MG63 (cell line): ENCODE measurements at places on chromosomes 2 and 18.

DNA sequence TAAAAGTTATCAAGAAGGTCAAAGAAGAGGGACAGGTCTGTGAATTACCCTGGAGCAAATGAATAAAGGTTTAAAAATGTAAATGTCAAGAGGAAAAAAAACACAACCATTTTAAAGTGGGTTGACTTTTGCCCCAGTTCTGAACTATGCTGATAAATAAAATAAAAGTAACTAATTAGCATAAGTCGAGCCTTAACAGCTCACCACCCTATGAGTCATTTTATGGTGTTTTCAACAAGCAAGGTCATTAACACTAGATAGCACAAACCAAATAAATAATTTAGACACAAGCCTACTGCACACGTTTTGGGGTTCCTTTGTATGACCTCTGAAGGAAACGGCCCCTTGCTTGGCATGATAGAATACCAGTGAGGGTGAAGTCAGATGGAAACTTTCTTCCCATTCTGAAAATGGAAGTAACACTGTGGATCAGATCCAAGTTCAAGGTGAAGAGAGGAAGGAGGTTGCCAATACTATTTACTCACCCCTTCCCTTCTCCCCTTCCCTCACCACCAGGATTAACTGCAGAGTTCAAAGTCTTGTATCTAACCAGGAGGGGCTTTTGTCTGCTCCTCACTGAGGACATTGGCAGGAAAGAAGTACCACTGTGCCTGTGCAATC lies 380.0 kb upstream of the ACVR2A start:
- no peak for DNase-seq

GRCh38 chr2:141381946-141382345 lies 748.9 kb downstream of the LRP1B start:
- no peak for DNase-seq

DNA sequence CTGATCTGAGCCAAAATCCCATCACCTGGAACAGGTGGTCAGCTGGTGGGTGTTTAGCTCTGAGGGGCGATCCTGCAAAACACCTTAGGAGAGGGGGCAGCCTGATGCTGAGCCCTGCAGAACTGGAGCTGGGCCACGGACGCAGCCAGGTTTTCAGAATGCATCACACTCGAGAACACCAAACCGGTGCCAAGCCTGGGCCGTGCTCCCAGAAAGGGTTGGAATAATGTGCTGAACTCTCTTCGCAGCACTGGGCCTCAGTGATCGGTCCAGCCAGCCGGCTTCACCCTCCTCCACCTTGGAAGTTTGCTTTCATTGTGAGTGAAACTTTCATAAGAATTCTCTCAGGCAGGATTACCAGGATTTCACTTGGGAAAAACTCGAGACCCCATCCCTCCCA lies 56.5 kb upstream of the TTC39C start:
- DNase-seq, result peak; percentile 79

- DNase-seq, result no peak
These were observed 66.4 kb downstream of the ZNF516 start for GRCh38 chr18:76428396-76429261.

- DNase-seq, result peak; percentile 72
These were observed 2.8 kb downstream of the ONECUT2 start for GRCh38 chr18:57437766-57438671.

DNA sequence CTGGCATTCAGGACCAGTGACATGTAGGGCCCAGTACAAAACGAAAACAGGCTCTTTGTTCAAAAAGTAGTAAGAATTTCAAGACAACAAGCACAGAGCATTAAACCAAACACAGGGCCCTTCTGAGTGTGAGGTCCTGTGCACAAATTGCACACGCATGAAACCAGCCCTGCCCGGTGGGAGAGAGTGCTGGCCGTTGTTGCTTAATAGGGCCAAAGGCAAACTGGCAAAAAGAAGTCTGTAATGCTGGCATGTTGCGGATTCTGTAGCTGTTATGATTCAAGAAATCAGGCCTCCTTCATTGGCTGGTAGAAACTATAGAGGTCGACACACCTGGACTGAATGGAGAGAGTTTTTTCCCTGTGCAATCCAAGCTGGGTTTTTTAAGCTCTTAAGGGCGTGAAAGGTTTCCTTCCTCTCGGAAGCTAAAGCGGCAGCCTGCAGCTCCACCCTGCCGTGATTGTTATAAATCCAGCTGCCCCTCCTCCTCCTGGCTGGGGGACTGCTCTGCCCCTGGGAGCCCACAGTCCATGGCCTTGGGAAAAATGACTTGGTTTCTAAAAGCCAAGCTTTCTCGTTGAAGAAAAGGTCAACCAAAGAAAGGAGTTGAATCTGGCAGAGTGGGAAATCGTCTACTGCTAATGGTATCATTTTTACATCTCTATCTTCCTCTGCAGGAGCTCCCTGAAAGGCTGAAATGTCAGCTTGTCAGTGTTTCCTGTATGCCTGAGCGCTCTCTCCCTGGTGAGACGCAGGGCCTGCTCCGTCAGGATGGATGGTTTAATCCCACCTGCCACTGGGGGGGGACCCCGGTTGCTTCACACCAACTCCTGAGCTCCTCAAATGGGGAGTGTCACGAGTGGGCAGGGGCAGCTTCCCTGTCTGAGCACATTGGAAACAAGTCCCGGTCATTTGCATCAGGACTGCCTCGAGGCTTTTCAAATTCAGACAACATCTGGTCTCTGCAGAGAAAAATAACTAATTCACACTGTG lies 143.6 kb downstream of the ALPK2 start:
- no peak for DNase-seq

DNA sequence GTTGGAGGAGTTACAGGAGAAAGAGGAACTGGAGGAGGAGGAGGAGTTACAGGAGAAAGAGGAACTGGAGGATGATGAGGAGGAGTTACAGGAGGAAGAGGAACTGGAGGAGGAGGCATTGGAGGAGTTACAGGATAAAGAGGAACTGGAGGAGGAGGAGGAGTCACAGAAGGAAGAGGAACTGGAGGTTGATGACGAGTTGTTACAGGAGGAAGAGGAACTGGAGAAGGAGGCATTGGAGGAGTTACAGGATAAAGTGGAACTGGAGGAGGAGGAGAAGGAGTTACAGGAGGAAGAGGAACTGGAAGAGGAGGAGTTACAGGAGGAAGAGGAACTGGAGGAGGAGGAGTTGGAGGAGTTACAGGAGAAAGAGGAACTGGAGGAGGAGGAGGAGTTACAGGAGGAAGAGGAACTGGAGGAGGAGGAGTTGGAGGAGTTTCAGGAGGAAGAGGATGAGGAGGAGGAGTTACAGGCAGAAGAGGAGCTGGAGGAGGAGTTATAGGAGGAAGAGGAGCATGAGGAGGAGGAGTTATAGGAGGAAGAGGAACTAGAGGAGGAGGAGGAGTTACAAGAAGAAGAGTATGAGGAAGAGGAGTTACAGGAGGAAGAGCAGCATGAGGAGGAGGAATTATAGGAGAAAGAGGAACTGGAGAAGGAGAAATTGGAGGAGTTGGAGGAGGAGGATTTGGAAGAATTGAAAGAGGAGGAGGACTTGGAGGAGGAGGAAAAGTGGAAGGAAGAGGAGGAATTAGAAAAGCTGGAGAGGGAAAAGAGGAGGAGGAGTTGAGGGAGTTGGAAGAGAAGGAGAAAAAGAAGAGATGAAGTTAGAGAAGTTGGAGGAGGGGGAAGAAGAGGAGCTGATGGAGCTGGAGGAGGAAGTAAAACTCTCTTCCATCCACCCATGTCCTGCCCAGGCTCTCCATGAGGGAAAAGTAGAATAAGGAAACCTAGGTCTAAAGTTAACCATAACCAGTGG lies 37.2 kb downstream of the CLASP1 start:
- no peak for DNase-seq

- no peak for DNase-seq
These were observed 465.7 kb upstream of the NRP2 start for GRCh38 chr2:205216580-205216979.

DNA sequence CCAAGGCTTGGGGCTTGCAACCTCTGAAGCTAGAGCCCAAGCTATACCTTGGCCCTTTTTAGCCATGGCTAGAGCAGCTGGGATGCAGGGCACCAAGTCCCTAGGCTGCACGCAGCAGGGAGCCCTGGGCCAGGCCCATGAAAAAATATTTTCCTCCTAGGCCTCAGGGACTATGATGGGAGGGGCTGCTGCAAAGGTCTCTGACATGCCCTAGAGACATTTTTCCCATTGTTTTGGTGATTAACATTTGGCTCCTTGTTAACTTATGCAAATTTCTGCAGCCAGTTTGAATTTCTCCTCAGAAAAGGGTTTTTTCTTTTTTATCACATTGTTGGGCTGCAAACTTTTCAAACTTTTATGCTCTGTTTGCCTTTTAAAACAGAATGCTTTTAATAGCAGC lies 56.9 kb upstream of the LHCGR start:
- no peak for DNase-seq

DNA sequence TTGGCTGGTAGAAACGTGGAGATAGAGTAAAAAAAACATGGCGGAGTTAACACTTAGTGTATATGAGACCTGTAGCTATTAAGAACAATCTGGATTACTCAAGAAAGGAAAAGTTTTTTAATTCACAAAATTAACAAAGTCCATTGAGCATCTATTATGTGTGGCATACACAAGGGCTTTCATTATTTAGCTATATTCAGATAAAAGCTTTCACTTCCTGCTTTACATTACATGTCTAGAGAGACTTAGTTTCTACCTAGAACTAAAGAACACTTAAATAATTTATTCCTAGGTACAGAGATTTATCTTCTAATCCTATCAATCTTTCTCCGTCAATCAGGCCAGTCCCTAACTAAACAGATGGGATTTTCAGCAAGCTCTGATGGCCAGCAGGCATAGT lies 196.0 kb upstream of the SLC39A10 start:
- DNase-seq, result no peak

DNA sequence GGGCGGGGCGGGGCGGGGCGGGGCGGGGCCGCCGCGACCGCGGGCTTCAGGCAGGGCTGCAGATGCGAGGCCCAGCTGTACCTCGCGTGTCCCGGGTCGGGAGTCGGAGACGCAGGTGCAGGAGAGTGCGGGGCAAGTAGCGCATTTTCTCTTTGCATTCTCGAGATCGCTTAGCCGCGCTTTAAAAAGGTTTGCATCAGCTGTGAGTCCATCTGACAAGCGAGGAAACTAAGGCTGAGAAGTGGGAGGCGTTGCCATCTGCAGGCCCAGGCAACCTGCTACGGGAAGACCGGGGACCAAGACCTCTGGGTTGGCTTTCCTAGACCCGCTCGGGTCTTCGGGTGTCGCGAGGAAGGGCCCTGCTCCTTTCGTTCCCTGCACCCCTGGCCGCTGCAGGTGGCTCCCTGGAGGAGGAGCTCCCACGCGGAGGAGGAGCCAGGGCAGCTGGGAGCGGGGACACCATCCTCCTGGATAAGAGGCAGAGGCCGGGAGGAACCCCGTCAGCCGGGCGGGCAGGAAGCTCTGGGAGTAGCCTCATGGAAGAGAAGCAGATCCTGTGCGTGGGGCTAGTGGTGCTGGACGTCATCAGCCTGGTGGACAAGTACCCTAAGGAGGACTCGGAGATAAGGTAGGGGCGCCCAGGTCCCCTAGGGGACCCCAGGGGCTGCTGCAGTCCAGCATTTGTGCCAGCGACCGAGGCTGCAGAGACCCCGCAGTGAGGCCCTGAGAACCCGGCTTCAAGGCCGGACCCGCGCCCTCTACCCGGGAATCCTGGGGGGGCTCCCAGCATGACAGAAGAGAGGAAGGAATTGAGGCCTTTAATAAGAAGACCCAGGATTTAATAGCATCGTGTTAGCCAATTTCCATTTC lies at the start of gene KHK:
Gene KHK, plus strand, starts transcription at position 49 of the 870 bp plus-strand sequence. Its CDS starts 488 bp downstream, at position 537.
- DNase-seq, result no peak
